ENCODE measurements at places on chromosomes 3 and 15. TPM values are rescaled to one million over a fixed set of nuclear protein-coding genes. Genes with fewer than 3 reads are reported as not detected.

GRCh38 chr3:47362701-47363100 lies 18.1 kb upstream of the PTPN23 start:
- no peak overlapping the region for H3K4me3 ChIP-seq
- H3K27me3 ChIP-seq = peaks cover 2% of the 10 kb centered on the region
- peaks cover 3% of the 10 kb centered on the region for H3K4me1 ChIP-seq
- no peaks in the 10 kb centered on the region for H3K36me3 ChIP-seq

DNA sequence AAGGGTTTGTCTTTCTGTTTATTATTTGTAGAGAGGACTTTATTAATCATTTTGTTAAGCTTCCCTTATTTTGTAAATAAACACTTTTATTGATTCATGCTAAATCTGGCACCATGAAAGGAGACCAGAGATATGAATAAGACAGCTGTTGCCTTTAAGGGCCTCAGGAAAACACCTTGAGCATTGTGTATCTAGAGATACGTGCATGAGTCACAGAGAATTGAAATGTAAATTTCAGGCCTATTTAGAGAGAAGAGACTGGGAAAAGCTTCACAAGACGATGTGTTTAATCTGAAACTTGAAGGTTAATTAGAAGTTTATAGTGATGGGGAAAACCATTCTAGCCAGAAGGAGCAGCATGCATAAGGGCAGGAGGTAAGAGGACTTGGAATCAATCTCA lies 28.6 kb upstream of the UTS2B start:
- no peak overlapping the region for H3K4me3 ChIP-seq
- H3K27ac ChIP-seq = no peak overlapping the region
- peaks cover 27% of the 10 kb centered on the region for H3K36me3 ChIP-seq
- H3K27me3 ChIP-seq = no peaks in the 10 kb centered on the region
- peaks cover 2% of the 10 kb centered on the region for H3K4me1 ChIP-seq
- DNase-seq = no peak

GRCh38 chr15:90857883-90858443 lies 10.4 kb upstream of the FURIN start:
- DNase-seq = no peak
- H3K36me3 ChIP-seq = no peaks in the 10 kb centered on the region
- peaks cover under 1% of the 10 kb centered on the region for H3K4me1 ChIP-seq
- no peak overlapping the region for H3K4me3 ChIP-seq
- no peaks in the 10 kb centered on the region for H3K27me3 ChIP-seq
- no peak overlapping the region for H3K27ac ChIP-seq

GRCh38 chr3:190983875-190984274 lies 121.4 kb upstream of the GMNC start:
- DNase-seq = no peak
- H3K36me3 ChIP-seq = no peaks in the 10 kb centered on the region
- H3K4me3 ChIP-seq = no peak overlapping the region
- no peaks in the 10 kb centered on the region for H3K27me3 ChIP-seq

DNA sequence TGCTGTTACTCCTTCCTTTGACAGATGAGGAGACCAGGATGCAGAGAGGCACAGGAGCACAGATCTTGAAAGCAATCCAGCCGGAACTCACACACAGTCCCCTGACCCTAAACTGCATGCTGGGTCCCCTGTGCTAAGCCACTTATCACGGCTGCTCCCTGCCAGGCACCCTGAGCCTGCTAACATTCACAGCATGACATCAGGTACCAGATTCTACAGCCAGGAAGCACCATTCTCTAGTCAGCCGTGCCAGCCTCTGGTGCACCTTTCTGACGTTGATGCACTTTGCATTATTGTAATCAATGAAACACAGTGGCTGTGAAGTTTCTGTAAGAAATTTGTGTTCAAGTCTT lies 247.3 kb downstream of the OCA2 start:
- no peaks in the 10 kb centered on the region for H3K4me1 ChIP-seq
- no peaks in the 10 kb centered on the region for H3K27me3 ChIP-seq
- no peaks in the 10 kb centered on the region for H3K36me3 ChIP-seq
- H3K4me3 ChIP-seq = no peak overlapping the region
- no peak overlapping the region for H3K27ac ChIP-seq

DNA sequence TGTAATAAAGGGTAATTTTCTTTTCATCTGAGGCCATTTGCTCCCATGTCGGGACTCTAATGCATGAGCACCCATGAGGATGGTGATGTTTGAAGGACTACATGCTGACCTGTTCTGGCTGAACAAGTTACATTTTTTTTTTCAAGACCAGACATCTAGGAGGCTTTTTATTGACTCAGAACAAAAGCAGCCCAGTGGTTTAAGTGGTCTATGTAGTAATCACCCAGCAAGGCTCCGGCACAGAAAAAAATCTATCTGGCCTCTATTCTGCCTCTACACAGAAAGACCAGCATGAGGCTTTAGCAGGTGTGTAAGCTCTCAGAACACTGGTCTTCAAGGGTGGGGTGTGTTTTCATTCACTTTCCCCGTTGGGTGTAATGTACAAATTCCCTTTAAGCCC lies 95.1 kb upstream of the ZBED2 start:
- no peak overlapping the region for H3K27ac ChIP-seq
- H3K36me3 ChIP-seq = no peaks in the 10 kb centered on the region
- H3K27me3 ChIP-seq = no peaks in the 10 kb centered on the region
- no peak overlapping the region for H3K4me3 ChIP-seq
- DNase-seq = no peak

GRCh38 chr15:85284497-85284896 lies 95.9 kb upstream of the AKAP13 start:
- no peaks in the 10 kb centered on the region for H3K4me1 ChIP-seq
- H3K4me3 ChIP-seq = no peak overlapping the region
- no peaks in the 10 kb centered on the region for H3K27me3 ChIP-seq
- no peak for DNase-seq

- no peaks in the 10 kb centered on the region for H3K27me3 ChIP-seq
- no peak overlapping the region for H3K4me3 ChIP-seq
- no peak for DNase-seq
- peaks cover 8% of the 10 kb centered on the region for H3K36me3 ChIP-seq
- no peak overlapping the region for H3K27ac ChIP-seq
These were observed 63.5 kb downstream of the DNAH1 start for GRCh38 chr3:52379610-52380009.

DNA sequence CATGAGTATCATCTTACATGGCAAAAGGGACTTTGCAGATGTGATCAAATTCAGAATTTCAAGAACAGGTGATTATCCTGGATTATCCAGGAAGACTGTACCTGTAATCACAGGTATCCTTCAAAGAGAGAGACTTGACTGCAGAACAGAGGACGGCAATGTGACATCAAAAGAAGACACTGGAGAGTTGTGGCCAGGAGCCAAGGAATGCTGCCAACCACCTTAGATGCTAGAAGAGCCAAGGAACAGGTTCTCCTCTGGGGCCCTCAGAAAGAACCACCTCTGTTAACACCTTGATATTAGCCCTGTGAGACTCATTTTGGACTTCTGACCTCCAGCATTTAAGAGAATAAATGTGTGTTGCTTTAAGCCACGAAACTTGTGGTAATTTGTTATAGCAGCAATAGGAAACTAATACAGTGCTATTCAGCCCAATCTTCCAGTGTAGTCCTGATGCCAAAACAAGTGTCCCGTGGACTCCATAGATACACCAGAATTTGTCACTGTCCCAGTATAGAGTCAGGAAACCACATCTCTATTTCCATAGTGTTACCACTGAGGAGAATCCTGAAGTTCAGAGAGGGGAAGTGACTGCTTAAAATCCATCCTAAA lies 330.6 kb upstream of the TLE3 start:
- no peaks in the 10 kb centered on the region for H3K4me1 ChIP-seq
- H3K27ac ChIP-seq = no peak overlapping the region
- no peak for DNase-seq

DNA sequence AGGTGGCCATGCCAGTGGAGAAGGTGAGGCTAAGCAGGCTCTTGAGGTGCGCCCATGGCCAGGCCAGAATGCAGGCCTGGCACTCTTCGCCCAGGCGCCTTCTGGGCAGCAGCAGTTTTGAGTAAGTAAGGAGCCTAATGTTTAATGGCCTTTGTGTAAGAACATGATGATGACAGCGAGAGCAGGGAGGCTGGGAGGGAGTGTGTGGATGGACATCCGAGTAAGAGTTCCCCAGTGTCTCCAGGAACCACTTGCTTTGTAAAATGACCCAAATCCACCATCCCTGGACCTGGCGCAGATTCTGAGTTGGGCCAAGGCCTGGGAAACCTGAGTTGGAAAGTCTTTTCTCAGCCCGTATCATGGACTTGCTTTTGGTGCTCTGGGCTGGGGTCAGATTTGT lies 24.1 kb downstream of the KLF13 start:
- H3K36me3 ChIP-seq = peaks cover 14% of the 10 kb centered on the region
- H3K27me3 ChIP-seq = no peaks in the 10 kb centered on the region
- H3K4me3 ChIP-seq = no peak overlapping the region

DNA sequence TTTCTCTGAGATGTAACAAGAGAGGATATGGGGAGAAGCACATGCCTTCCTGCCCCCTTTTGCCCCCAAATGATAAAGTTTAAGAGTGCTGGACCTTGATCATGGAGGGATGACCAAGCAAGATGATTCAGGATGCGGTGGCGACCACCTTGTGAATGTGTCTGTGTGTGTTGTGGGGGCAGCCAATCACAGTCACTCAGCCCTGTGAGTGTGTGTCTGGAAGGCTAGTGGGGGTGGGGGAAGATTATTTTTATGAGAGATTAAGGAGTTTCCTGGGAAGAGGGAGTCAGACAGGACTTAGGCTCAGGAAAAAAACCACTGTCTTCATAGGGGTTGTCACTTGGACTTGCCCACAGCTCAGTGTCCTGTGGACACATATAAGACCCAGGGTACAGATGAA lies 57.8 kb upstream of the KY start:
- no peak overlapping the region for H3K4me3 ChIP-seq
- no peaks in the 10 kb centered on the region for H3K27me3 ChIP-seq
- peaks cover 31% of the 10 kb centered on the region for H3K4me1 ChIP-seq

DNA sequence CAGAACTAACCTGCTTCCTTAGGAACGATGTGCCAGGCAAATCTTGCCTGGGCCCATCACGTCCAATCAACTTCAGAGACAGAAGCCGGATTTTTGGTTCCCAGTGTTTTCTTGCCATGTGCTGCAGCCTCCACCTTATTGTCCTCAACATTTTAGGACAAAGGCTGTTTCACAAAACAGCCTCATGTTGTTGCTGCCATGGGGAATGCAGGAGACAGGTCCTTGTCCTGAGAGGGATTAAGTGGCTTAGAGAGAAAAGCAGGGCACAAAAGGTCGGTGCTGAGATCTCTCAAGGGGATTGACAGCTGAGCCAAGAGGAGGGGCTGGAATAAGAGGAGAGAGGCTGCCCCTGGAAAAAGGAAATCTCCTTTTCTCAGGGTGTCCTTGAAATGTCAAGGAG lies 11.3 kb upstream of the NMNAT3 start:
- H3K36me3 ChIP-seq = no peaks in the 10 kb centered on the region
- DNase-seq = no peak
- no peak overlapping the region for H3K27ac ChIP-seq
- H3K4me1 ChIP-seq = no peaks in the 10 kb centered on the region

- H3K27ac ChIP-seq = no peak overlapping the region
- H3K27me3 ChIP-seq = no peaks in the 10 kb centered on the region
- H3K4me3 ChIP-seq = no peak overlapping the region
- H3K36me3 ChIP-seq = no peaks in the 10 kb centered on the region
- DNase-seq = peak; percentile 46
These were observed 310.4 kb downstream of the ERC2 start for GRCh38 chr3:56157693-56158362.

DNA sequence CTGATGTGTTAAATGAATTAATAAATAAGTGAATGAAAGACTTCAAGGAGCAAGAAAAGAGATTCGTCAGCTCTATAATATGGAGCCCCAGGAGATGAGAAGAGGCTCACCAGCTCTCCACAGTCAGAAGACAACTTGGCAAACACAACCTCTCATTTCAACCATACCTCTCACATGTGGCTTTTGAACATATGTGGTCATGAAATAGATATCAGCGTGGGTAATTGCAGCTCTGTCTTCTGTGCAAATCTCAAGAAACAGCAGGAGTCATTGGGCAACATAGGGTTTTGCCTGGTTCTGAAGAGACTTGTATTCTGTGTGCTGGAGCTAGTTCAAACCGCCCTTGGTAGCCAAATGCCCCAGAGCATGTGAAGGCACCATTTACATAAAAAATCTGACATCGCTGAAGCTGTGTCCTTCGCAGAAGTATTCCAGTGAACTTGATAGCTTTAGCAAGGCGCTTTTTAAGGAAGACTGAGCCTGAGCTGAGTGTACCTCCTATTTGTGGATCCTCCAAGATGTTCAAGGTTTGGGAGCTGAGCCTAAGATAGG lies 8.4 kb downstream of the CX3CR1 start:
- H3K27me3 ChIP-seq = no peaks in the 10 kb centered on the region
- no peak overlapping the region for H3K4me3 ChIP-seq
- DNase-seq = no peak
- H3K4me1 ChIP-seq = peaks cover 18% of the 10 kb centered on the region
- H3K27ac ChIP-seq = no peak overlapping the region

DNA sequence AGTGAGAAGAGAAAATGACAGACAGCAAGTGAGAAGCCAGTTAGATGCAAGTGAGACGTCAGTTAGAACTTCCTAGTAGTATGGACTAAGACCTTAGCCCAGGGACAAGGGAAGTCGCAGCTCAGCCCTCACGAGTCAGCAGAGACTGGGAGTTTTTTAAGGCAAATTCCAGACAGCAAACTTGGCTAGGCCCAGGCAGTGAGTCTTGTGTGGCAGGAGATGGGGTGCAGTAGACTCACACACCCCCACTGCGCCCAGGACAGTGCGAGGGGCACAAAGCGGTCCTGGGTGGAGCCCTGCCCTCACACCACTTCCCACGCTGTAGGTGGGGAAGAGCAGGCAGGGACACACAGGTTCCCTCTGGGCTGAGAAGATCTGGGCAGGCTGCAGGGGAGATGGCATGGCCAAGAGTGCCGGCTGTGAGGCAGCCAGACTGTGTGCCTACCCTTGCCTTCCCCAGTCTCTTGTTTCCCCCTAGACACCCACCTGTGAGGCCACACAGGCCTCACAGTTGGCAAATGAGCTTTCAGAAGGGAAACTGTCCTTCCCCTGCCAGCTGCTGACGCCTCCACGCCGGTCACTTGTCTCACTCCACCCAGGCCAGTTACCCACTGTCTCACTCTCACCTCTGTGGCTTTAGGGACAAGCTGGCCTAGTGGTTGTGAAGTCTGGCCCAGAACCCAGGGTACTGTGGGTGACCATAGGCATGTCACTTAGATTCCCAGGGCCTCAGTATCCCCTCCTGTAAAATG lies 13.7 kb upstream of the PRKCD start:
- no peaks in the 10 kb centered on the region for H3K36me3 ChIP-seq
- no peak for DNase-seq
- no peak overlapping the region for H3K4me3 ChIP-seq
- H3K27me3 ChIP-seq = peaks cover 4% of the 10 kb centered on the region
- no peaks in the 10 kb centered on the region for H3K4me1 ChIP-seq

Gene CSPG4
- 76.7 TPM for total RNA-seq

Gene GOLGA6L4
- 0.66 TPM for total RNA-seq

Gene RBSN
- total RNA-seq = 25.5 TPM
